GDM1 (cell line): ENCODE measurements at places on chromosomes 11 and 22.

GRCh38 chr11:132357811-132358572 is 987.6 kb downstream of the NTM start:
- no peak for DNase-seq

DNA sequence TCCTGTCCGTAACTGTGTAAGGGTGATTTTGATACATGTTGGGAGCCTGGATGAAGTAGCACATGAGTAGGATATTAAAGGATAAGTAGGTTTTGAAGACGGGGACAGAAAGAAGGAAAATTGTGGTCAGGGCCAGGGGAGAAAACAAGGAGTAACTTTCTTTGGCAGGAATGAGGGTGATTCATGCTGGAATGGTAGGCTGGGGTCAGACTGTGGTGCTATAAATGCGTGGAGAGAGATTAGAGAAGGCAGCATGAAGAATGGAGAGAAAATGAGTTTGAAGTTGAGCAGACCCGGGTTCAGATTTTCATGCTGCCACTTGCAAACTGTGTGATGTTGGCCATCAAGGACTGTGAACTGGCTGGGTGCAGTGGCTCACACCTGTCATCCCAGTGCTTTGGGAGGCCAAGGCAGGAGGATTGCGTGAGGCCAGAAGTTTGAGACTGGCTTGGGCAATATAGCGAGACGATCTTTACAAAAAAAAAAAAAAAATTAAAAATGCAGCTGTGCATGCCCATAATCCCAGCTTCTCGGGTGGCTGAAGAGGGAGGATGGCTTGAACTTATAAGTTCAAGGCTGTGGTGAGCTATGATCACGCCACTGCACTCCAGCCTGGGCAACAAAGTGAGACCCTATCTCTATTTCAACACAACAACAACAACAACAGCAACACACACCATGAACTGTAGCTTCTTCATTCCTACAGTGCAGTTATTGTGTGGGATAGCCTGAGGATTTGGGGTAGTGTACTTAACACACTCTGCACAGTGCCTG is 22.3 kb downstream of the ZBTB16 start:
- no peak for DNase-seq

- DNase-seq: no peak
Measured at GRCh38 chr11:20089796-20090653, 70.2 kb downstream of the DBX1 start.

DNA sequence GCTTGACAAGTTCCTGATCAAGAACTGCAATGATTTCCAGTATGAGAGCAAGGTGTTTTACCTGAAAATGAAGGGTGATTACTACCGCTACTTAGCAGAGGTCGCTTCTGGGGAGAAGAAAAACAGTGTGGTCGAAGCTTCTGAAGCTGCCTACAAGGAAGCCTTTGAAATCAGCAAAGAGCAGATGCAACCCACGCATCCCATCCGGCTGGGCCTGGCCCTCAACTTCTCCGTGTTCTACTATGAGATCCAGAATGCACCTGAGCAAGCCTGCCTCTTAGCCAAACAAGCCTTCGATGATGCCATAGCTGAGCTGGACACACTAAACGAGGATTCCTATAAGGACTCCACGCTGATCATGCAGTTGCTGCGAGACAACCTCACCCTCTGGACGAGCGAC is 12.0 kb downstream of the YWHAH start:
- no peak for DNase-seq

DNA sequence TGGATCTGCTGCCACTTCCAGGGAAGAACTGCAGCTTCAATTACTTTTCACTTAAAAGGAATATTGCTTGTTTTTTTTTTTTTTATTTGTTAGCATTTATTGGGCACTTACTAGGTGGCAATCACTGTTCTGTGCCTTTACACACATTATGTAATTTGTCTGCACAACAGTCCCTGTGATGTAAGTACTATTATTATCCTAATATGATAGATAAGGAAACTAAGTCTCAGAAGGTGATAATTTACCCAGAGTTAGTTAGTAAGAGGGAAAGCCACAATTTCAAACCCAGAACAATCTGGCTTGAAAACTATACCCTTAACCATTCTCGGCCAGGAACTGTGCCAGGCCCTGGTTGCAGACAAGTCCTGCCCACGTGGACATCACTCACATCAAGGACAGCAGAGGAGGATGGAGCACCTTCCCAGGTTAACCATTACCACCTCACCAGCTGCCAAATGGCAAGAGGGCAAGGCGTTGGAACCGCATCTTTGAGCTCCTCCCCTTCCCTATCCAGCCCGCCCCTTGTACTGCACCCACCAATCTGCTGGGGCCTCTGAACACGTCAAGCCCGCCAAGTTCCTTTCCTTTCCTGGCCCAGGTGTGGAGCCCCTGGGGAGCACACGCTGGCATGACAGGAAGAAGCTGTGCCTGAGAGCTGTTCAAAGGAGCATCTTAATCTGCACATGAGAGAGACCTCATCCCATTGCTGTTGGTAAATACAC is 78.4 kb downstream of the NAV2 start:
- DNase-seq: no peak

DNA sequence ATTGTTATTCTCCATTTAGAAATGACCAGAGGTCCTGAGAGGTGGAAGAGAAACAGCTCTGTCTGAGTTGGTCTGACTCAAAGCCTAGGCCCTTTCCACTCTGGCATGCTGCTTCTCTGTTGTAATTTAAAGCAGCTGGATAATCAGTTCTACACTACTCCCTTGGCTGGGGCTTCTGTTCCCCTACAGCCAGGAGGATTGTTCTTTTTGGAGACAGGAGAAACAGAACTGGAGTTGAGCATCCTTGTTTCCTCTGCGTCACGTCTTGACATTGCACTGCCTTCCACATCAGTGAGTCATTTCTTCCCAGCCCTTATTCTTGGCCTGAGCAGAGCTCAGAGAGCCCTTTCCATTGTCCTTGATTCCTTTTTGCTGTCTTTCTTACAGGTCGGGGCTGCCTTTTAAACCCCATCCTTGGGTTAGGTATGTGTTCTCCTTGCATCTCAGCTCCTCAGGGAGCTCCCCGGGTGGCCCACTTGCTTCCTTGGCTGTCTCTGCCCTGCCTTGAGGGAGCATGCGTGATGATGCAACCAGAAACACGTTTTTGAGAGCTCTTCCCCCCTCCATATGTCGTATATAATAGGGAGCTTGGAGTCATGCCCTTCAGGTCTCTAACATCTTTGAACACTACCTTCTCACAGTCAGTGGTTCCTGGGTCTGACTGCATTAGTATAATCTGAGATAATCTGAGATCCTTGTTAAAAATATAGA is 35.7 kb downstream of the CYB5R2 start:
- DNase-seq: no peak
